ENCODE measurements at places on chromosomes 2 and 18.

- no peak for DNase-seq
Measured at GRCh38 chr18:60021556-60021955, 121.8 kb downstream of the PMAIP1 start.

DNA sequence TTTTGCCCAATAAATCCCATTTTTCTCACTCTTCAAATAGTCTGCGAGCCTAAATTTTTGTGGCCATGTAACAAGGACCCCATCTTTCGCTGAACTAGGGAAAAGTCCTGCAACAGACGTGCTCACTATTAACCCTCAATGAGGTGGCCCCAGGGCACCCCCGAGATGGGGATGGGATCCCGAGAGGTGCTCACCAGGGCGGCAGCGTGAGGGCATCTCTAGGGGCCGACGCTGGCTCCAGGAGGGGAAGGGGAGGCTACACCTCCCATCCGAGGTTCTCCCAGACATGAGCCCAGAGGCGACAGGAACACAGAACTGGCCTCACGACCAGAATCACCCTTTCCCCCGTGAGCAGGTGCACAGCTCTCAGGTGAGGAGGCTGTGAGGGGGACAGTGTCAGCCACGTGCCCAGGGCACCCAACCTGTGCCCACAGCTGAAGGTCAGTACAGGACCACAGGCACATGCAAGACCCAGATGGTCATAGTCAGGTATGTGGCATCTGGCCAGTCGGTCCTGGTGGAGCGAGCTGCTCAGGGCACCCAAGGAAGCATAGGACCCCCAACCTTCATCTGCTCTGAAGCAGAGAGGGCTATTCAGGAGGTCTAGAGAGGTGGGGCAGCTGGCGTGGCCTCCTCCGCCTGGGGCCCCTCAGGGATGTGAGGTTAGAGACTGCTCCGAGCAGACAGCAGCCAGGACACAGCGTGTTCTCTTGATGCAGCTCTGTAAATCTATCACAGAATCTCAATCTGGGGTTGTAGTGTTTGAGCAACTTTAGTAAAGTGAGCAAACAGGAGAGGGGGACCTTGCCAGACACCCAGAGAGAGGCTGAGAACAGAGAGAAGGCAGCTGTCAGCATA lies 62.8 kb downstream of the PXDN start:
- no peak for DNase-seq

- peak; percentile 5 for DNase-seq
Measured at GRCh38 chr18:47050468-47050867, 15.0 kb upstream of the ELOA2 start.

- no peak for DNase-seq
Measured at GRCh38 chr2:33723329-33723728, 124.2 kb upstream of the FAM98A start.

DNA sequence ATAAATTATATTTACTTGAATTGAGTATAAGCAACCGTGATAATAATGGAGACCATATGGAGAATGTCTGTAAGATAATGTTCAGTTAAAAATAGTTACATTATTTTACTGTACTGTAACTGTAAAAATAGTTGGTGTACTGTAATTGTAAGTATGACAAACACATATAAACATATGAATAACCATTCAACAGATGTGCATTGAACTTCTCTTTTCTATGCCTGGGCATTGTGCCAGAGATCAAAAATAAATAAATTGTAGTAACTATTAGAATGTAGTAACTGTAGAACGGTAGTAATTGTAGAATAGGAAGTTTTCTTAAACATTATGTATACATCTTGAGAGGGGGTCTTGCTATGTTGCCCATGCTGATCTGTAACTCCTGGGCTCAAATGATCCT lies 287.4 kb upstream of the EPAS1 start:
- no peak for DNase-seq

GRCh38 chr18:36665952-36666351 lies 162.8 kb downstream of the TPGS2 start:
- DNase-seq = no peak

- no peak for DNase-seq
Measured at GRCh38 chr2:173231465-173231864, 123.2 kb upstream of the CDCA7 start.

- no peak for DNase-seq
Measured at GRCh38 chr2:5846881-5847280, 154.7 kb downstream of the SOX11 start.

DNA sequence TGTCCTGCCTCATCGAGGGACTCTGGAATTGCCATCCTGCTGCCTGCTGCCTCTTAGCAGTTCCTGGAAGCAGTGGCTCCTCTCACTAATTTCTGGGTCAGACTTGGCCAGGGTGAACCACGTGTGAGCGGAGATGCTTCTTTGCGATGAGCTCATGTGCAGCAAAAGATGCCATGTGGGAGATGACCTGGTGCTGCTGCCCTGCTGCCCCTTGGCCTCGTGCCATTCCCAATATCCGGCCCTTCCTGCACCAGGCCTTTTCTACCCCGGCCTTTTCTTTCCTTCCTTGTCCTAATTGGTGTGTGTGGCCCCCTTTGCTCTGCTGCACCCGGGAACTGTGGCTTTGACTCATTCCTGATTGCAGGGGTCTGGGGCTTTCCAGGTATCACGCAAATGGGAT lies 296.9 kb upstream of the HS6ST1 start:
- no peak for DNase-seq

DNA sequence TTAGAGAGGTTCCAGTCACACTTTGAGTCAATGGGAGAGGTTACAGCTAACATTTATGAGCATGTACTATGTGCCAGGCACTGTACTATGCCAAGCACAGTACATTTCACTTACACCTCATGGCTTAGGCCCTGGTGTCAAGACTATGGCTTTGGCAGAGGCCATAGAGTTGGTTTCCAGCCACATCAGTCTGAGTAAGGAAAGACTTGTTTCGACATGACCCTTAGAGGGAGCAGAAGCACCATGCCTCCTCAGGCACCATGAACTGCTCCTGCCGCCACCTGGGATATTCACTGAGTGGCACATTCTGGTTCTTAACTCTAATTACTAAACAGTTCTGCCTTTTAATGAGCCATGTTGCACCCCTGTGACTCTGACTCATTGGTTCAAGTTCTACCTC lies 12.7 kb downstream of the DGUOK start:
- peak; percentile 15 for DNase-seq

- no peak for DNase-seq
Measured at GRCh38 chr18:23824669-23825068, 135.4 kb downstream of the LAMA3 start.

DNA sequence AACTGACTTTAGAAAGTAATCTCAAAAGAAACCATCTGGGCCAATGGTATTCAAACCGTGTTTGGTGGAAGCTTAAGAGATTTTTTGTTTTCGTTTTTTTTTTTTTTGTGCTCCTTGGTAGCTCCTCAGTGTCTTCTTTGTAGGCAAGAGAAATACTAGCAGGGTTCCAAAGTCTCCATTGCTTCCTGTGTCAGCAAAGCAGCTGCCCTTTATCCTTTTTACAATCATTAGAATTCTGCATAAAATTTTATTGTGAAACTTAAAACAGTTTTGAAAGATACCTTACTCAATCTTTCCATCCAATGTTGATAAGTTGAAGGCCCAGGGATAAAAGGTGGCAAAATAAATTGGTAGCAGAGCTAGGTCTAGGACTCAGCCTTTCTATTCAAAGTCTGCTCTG lies 479 bp downstream of the IL1F10 start:
- no peak for DNase-seq

GRCh38 chr2:111624411-111625156 lies 259.4 kb downstream of the ANAPC1 start:
- no peak for DNase-seq

- no peak for DNase-seq
Measured at GRCh38 chr2:128315122-128315828, 3.4 kb downstream of the HS6ST1 start.

GRCh38 chr18:8966821-8967220 lies 135.7 kb upstream of the NDUFV2 start:
- no peak for DNase-seq

GRCh38 chr18:6017171-6017570 lies 121.8 kb upstream of the TMEM200C start:
- no peak for DNase-seq

- no peak for DNase-seq
Measured at GRCh38 chr2:142030735-142031134, 100.1 kb downstream of the LRP1B start.

- no peak for DNase-seq
Measured at GRCh38 chr18:79935098-79935480, 16.4 kb downstream of the SLC66A2 start.

DNA sequence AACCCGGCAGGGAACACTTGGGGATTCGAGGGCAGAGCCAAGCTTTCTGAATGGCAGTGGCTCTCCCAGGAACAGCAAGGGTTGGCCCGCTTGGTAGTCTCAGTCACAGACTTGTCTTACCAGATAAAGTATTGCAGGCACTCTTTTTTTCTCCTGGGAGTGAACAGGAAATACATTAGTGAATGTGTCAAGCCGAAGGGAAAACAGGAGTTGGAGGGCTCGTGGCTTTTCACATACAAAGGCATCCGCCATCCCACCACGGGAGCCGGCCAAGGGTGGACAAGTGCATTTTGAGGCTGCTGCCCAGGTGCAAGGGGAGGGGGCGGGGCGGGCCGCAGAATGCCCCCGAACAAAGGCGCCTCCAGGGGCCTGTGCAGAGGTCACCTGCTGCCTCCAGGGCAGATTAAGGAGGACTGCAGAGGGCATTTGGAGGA lies 163.3 kb upstream of the SIX3 start:
- no peak for DNase-seq

DNA sequence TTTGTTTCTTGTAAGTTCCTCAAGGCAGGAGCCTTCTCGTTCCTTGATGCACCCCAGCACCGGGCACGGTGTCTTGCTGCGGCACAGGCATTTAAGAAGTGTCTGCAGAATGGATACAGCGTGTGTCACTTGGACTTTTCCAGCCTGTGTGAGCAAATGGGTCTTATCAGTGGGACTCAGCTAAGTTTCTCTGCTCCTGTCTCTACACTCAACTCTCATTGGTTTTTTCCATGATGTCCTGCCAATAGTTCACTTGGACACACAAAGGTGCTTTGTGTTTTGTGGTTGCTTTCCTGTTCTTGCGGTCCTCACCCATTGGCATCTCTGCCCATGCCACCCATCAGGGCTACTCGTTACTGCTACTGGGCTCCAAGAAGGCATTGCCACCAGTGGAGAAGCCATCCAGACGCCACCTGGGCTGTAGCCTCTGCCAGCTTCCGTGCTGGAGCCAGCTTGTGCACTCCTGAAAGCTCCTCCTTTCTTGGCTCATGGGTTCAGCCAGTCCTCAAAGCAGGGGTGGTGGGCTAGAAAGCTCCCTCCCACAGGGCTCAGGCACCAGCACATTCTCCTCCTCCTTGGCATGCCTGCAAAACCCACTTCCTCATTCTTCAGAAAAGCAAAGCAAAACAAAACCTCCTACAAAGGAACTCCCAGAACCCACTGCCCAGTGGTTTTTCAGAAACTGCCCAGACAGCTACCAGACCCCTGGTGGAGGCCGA lies 41.4 kb downstream of the IL1R2 start:
- peak; percentile 23 for DNase-seq

DNA sequence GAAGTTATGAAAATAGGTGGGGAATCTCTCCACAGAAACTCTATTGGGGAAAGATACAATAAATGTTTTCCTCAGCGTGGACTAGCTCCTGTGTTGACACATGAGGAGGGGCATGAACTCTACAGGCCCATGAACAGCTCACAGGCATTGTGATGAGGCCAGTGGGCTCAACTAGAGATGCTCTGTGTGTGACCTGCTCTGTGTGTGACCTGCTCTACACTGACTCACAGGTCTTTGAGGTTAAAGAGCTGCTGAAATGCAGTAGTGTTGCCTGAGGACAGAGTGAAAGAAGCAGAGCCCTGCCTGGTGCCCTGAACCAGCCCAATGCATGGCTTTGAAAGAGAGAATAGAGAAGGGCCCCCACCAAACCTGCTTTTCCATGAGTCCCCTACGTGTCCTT lies 117.6 kb downstream of the MCFD2 start:
- DNase-seq = no peak

DNA sequence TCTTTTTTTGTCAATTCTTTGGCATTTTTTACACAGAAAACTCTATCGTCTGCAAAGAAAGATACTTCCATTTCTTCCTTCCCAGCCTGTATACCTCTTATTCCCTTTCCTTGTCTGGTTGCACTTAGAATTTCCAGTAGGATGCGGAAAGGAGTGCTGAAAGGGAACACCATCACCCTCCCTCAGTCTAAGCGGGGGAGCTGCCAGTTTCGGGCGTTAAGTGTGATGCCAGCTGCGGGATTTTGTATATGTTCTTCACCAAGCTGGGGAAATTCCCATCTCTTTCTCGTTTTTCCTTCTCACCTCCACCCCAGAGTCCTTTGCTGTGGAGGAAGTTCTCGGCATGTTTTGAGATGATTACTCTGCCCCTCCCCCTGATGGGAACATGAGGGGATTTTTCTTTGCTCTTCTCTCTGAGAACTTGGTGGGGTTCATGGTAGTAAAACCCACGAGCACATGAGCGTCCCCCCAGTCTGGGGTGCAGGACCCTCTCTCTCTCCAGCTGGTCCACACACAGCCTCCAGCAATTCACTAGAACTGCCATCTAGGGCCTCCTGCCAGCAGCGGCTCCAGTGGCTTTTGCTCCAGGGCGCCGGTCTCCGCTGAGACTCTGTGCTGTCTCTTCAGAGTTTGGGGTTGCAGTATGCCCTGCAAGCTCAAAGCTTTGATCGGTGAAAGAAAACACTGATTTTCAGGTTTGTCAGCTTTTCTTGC lies 15.5 kb downstream of the AQP12A start:
- no peak for DNase-seq

DNA sequence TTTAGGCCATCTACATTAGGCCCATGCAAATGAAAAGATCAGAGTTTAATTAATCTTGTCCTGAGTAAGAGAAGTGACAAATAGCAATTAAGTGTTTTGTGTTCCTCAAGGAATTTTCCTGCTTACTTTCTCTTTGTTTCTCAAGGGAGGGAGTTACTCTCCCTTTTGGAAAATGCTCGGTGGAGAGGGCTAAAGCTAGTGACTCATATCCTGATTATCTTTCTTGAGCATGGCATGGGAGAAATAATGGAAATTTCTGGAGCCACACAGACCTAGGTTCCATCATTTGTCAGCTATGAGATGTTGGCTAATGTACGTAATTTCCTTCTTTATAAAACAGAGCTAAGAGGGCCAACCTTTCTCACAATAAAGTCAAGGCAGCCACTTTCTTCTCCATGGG lies 177.1 kb downstream of the ETAA1 start:
- DNase-seq = no peak

DNA sequence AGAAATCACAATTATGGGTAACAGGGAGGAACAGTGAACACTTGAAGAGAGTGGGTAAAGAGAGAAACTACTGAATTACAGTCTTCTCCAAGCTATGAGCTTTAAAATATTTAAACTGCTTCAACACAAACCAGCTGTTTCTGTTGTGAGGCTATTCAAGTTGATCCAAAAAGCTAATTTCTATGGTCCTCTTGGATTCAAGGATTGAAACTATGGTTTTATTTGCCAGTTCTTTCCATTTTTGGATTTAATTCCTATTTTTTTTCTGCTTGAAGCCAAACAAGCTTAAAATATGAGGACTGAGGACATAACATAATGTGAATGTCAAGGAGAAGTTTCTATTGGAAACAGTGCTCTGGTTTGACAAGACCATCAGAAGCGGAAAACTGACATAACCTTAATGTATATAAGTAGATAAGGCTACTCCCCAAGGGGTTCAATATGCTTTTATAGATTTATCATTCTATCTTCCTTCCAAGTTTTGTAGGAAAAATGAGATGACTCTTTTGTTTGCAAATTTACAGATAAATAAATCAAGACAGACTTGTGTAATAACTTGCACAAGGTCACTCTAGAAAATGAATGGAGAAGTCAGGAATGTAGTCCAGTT lies 60.7 kb upstream of the AQP4 start:
- DNase-seq = no peak

- DNase-seq = no peak
Measured at GRCh38 chr18:61861372-61861771, 31.4 kb downstream of the RNF152 start.

Data from stimulated activated naive CD8-positive, alpha-beta T cell treated with anti-CD3 and anti-CD28 coated beads, Interleukin-15, Interleukin-2, amounts not matched to agents 100 U/mL and 50 U/mL, for 24 hours (primary cell).